ENCODE measurements at places on chromosomes 11 and 22.

- DNase-seq, result no peak
Observed at GRCh38 chr11:1387961-1388762, 1.6 kb upstream of the BRSK2 start.

- DNase-seq, result no peak
Observed at GRCh38 chr11:9562716-9563115, 10.8 kb upstream of the WEE1 start.

DNA sequence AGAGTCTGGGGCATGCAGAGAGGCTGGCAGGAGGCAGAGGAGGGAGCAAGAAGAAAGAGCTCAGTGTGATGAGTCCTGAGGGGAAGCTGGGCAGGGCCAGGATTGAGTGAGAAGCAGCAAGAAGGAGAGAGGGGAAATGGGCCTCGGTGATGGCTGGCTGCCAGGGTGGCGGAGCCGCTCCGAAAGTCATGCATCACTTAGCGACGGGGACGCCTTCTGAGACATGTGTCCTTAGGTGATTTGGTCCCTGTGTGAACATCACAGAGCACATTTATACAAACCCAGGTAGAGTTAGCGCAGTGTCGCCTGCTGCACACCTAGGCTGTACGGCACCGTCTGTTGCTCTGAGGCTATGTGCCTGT, 15.1 kb downstream of the TBC1D22A start:
- DNase-seq, result peak; percentile 43

- DNase-seq, result no peak
Observed at GRCh38 chr11:124194293-124195188, 11.4 kb downstream of the OR10D3 start.

- no peak for DNase-seq
Observed at GRCh38 chr22:47572443-47572842, 810.0 kb downstream of the TBC1D22A start.

GRCh38 chr22:33563220-33563964, 356.9 kb downstream of the LARGE1 start:
- no peak for DNase-seq

GRCh38 chr11:103659206-103659618, 377.2 kb upstream of the DDI1 start:
- DNase-seq, result no peak

GRCh38 chr11:13260963-13261588, 16.5 kb upstream of the BMAL1 start:
- no peak for DNase-seq

DNA sequence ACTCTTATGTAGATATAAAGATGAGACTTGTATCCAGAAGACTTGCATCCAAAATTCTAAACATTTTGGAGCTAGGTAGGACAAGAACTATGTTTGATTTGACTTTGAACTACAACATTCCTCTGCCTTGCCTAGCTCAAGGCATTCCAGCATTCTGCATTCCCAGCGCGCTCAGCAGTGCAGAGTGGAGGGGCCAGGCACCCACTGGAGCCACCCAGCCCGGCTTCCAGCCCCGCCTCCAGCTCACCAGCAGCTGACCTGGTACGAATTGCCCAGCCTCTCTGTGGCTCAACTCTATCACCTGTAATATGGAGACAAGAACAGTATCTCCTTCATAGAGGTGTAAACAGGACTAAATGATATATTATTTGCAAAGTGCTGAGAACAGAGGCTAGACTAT, 28.8 kb downstream of the PRDM10 start:
- DNase-seq, result no peak

GRCh38 chr11:121337078-121337477, 44.5 kb downstream of the SC5D start:
- no peak for DNase-seq

GRCh38 chr22:39234472-39234787, 10.4 kb downstream of the PDGFB start:
- no peak for DNase-seq

DNA sequence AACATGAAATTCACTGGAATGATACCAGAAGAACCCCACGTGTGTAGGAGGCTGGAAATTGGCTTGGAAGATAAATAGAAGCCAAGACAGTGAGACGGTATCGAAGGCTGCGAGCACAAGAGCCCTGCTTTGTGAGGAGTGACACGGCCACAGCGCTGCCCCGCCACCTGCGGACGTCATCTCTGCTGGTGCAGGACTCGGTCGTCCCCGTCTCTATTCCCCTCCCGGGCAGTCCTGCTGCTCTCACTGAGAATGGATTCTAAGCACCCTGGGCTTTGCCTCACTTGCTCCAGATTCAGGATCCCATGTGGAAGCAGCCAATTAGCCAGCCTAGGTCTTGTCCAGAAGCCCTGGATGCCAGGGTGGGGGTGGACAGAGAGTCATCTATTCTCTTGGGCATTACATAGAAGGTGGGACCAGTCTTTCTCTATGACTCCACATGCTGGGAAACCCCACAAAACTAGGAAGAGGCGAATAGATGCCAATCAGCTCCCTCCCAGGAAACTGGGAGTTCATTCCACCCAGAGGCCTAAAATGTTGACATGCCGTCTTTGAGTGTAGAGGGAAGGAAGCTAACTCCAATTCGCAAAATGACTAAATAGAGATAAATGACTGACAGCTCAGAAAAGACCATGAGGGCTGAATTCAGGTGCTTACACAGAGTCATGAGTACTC, 25.1 kb downstream of the APOL3 start:
- DNase-seq, result no peak

GRCh38 chr11:20647976-20648565, 21.3 kb upstream of the NELL1 start:
- peak; percentile 57 for DNase-seq

- DNase-seq, result no peak
Observed at GRCh38 chr22:40408718-40409612, 38.6 kb downstream of the SGSM3 start.

- no peak for DNase-seq
Observed at GRCh38 chr11:25183411-25183810, 686.6 kb downstream of the LUZP2 start.

DNA sequence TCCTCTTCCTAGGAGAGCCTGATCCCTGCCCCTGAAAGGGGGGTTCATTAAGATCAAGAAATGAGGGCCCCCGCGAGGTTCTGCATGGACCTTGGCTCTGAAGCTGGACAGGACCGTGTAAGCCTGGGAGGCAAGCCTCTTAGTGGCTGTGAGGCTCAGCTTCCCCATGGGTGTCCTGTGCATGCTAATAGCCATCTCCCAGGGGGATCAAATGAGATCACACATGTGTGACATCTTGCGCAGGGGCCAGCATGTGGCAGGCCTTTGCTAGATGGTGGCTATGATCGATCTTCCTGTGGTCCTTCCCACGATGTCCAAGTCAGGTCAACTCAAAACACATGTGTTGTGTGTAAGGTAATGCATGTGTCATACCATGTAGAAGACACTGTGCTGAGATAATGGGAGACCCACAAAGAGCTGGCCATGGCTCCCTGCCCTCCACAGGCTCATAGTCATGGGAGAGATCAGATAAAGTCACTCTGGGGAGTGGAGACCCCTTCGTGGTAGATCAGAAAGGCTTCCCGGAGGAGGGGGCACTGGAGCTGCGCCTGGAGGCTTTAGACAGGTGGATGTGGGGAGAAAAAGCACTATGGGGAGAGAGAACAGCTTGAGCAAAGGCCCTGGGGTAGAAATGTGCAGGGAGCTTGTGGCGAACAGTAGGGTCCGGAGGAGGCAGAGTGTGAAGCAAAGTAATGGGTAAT, 3.7 kb downstream of the RAC2 start:
- DNase-seq, result no peak

GRCh38 chr11:121032546-121032945, 8.6 kb downstream of the TBCEL start:
- DNase-seq, result no peak

DNA sequence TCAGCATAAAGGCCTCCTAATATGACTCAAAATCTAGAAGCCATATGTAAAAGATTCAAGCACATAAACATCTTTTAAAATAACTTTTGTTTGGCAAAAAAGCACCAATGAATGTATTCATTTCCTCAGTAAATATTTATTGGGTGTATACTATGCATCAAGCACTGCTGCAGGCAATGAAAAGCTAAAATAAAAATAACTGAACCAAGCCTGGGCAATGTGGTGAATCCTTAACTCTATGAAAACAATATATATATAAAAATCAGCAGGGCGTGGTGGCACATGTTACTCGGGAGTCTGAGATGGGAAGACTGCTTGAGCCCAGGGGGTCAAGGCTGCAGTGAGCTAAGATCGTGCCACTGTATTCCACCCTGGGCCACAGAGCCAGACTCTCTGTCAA, 27.8 kb downstream of the PIK3C2A start:
- no peak for DNase-seq

- DNase-seq, result no peak
Observed at GRCh38 chr11:59611570-59612565, 3.7 kb downstream of the OSBP start.

DNA sequence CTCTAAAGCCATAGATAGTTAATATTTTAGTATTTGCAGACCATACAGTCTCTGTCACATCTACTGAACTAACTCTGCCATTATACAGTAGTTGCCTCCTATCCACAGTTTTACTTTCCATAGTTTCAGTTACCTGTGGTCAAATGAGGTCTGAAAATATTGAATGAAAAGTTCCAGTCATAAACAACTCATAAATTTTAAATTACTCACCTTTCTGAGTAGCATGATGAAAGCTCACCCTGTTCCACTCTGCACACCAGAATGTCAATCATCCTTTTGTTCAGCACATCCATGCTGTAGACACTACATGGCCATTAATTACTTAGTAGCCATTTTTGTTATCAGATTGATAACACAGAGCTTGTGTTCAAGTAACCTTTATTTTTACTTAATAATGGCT, 51.7 kb upstream of the ME3 start:
- no peak for DNase-seq

GRCh38 chr22:20532256-20532993, 25.0 kb downstream of the MED15 start:
- no peak for DNase-seq

- no peak for DNase-seq
Observed at GRCh38 chr11:47328449-47329390, 23.8 kb downstream of the MYBPC3 start.

DNA sequence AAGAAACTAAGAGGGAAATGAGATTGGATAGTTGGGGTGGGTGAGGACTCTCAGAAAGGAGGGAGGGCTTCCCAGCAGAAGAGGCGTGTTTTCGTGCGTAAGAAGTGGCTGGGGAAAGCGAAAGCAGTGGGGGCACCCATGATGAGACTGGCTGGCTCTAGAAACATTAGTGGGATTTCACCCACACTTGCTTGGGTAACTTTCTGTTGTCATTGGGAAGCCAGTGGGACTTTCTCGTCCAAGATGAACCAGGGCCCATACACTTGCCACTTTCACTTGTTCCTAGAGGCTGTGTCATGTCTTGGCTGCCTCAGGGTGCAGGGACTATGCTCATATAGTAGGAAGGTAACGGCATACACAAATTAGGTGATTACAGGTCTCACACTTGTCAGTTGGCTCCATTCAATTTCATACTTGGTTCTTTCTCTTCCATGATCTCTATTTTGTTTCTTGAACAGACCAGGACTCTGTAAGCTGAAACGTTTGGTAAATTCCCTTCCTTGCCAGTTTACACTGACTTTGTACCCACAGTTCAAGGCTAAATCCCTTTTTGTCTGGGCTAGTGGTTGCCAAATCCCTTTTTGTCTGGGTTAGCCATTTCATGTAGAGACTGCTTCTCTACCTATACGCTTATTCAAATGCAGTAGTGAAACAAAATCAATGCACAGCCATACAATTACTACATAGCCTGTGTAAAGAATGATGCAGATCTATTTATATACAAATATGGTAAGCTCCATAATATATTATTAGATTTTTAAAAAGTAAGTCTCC, 42.0 kb upstream of the CXCR5 start:
- DNase-seq, result peak; percentile 22

GRCh38 chr11:124892750-124893454, 4.8 kb downstream of the ROBO4 start:
- DNase-seq, result no peak

DNA sequence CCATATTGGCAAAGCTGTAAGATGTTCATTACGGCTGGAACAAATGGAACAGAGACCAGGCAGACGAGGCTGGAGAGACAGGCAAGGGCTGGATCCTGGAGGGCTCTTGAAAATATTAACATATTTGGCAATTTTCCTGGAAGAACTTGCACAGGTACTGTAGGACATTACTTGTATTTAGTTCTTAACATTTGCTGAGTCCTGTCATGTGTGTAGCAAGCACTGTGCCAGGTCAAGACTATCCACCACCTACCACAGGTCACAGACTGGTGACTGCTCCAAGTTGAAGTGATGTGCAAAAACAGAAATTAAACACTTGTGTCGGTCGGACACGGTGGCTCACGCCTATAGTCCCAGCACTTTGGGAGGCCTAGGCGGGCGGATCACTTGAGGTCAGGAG, 58.7 kb upstream of the TNRC6B start:
- no peak for DNase-seq

GRCh38 chr22:49748514-49748913, 79.2 kb downstream of the BRD1 start:
- DNase-seq, result no peak

- DNase-seq, result no peak
Observed at GRCh38 chr11:32905028-32905667, 12.5 kb downstream of the QSER1 start.

DNA sequence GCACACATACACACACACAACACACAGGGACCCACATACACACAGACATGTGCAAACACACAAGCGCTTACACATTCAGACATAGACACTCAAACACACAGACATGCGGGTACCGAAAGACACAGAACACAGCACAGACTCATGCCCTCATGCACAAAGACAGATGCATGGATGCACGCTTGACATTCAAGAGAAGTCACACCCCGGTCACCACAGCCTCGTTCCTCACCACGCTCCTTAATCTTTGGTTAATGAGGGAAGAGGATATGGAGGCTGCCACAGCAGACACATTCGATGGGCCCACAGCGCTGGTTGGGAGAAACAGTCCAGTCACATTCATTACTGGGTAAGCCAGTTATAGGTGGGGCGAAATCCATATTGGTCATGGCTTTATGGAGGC, 51.9 kb upstream of the EIF3D start:
- DNase-seq, result no peak

DNA sequence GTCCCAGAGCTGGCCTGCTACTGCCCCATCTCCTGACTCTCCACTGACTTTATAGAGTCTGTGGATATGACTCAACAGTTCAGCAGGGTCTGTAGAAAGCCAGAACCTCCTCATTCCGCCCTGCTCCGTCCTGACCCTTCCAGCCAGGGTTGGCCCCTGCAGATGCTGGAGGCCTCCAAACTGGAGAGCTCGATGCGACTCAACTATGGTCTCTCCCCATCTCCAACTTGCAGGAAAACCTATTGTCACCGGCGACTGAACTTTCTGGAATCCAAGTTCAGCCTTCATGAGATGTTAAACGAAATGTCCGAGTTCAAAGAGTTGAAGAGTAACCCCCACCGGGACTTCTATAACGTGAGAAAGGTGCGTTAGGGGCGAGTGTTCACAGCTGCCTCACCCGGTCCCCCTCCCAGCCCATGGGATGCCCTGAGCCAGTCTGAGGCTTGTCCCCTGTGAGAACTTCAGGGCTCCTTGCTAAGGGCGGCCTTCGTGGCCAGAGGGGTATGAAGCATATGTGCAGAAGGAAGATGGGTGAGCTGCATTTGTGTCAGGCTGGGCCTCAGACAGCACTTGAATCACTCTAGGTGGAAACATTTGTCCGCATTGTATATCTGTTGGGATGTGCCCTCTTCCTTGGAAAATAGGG, 32.1 kb downstream of the AMPD3 start:
- no peak for DNase-seq

- DNase-seq, result no peak
Observed at GRCh38 chr11:70641369-70641768, 243.0 kb downstream of the CTTN start.
